ENCODE measurements at places on chromosomes 16 and 17.

GRCh38 chr17:35743626-35744328 lies 9.3 kb downstream of the GAS2L2 start:
- no peak for DNase-seq

- DNase-seq, result no peak
These were observed 38.4 kb downstream of the SOX9 start for GRCh38 chr17:72158895-72159885.

DNA sequence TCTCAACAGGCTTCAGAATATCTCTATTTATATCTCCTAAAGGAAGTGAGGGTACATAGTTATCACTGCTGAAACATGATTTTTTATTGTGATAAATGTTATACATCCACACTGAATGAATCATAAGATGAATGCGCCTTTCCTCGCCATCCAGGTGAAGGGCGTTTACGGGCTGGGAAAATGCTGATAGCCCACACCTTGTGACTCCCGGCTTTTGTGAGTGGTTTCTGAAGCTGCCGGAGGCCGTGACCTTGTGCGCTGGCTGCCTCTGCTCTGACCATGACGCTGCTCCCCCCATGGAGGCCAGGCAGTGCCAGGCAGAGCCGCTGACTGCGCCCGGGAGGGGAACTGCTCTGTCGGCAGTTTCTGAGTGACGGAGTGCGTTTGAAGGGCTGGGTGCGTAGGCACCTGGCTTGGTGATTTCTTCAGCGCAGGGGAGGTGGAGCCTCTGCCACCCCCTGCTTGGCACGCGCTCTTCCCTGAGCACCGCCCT lies 97.2 kb downstream of the RAP1GAP2 start:
- no peak for DNase-seq

DNA sequence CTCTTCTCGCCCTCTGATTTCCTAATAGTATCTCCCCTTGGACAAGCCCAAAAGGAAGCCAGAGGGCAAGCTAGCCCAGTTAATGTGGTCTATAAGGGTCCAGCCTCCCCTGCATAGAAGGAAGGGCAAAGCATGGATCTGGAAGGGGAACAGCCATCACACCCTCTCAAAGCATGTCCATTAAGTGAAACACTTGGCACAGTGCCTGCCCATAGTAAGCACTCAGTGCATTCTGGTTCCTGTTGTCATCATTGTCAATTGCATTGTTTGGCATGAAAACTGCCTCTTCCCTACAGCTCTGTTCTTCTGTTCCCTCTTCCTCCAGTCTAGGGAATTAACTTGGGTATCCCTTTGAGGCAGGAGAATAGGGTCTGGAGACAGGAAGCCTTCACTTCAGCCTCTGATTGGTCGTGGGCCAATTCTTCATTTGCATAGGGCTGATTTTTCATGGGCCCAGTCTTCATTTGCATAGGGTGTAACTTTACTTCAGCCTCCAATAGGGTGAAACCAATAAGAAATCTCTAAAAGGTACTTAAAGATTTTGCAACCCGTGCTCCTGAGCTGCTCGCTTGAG lies 81.4 kb downstream of the C17orf67 start:
- no peak for DNase-seq

DNA sequence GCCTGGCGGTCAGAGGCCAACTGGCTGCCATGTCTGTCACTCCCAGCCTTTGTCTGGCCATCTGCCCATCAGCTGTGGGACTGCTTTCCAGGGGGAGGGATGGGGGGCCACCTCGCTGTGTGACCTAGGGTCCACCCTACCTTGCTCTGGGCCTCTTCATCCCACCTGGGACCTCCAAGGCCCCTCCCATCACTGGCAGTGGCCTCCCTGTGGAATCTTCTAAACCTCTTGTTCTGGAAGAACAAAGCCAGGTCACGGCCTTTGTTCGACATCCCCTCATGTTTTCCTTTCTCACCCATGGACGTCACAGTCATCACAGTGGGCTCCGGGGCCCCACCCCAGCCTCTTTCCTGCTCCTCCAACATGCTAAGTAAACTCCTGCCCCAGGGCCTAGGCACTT lies 24.0 kb downstream of the SPNS2 start:
- no peak for DNase-seq

DNA sequence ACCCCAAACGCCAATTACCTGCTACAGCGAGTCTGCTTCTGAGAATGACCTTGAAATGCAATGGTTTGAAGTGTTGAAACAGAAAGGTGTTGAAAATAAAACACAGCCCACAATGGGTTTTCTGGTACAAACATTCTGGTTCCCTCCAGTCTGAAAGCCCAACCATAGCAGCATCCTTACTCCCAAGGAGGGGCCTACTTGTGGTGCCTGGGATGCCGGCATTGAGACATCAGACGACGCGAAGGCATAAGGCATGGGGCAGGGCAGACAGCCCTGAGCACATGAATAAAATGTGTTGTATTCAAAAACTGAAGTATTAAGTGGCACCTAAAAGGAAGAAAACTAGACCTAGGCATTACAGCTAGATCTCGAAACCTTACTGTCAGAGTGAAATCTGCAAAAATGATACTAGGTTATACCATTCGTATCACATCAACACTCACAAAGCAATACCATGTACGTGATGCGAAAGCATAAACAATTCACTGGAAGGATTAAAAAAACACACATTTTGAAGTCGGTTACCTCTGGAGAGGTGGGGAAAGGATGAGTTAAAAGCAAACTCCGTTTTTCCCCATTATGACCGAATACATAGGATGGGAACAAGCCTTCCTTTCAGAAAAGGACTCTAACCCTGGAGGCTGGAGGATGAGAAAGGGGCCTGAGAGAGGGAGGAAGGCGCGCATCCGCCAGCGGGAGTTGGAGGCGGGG lies 702 bp downstream of the NUDT21 start:
- peak; percentile 44 for DNase-seq

- no peak for DNase-seq
These were observed 369.8 kb downstream of the UTP18 start for GRCh38 chr17:51630101-51630671.

GRCh38 chr17:73278465-73279453 lies 17.1 kb upstream of the CPSF4L start:
- no peak for DNase-seq

GRCh38 chr17:82702231-82702927 lies 3.9 kb upstream of the RAB40B start:
- no peak for DNase-seq
